Iris pigment epithelial cell (primary cell): ENCODE measurements at places on chromosomes 1 and 21.

DNA sequence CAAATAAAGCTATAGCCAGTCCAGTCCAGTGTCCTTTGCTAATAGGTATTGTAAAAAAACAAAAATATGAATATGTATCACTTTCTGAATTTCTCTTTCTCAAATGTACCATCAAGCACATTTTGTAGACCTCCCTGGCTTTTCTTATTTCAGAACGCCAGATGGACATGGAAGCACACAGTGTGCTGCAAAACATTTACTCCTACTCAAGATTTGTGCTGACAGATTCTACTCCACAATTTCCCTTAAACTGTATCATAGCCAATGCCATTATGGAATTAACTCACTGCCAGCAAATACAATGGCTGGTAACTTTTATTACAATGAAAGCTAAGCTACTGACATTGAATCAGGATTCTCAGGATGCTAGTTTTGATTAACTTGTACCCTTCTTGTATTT lies 30.8 kb upstream of the PLPPR4 start:
- DNase-seq, result no peak

DNA sequence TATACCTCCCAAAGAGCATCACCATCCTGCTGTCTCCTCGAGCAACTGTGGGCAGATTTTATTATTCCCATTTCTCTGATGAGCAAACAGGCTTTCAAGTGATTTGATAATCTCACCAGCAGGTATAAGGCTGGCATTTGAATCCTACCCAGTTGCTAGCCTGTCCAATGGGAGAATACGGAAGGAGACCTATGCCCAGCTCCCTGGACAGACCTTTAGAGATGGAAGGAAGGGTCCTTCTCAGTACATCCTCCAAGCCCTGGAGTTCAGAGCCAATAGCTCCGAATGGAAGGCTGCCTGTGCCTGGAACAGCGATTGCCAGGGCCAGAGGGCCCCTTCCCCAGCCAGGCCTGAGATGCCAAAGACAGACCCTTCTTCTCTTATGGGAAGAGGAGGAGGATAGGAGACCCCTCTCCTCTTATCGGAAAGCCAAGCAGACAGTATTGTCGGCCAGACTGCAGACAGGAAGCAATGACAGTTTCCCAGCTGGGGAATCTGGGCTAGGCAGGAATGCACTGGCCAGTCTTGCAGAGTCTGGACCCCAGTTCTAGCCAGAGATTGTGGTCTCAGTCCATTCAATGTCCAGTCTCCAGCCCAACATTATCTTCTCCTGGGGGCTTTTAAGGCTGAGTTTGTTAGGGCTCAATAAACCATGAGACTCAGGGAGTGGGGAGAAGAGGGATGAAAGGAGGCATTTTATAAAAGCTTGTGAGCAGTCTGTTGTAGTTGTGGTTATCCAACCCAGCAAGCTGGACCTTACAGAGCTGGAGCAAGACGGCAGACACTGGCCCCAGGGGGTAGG lies 2.0 kb downstream of the IFFO2 start:
- peak; percentile 51 for DNase-seq

DNA sequence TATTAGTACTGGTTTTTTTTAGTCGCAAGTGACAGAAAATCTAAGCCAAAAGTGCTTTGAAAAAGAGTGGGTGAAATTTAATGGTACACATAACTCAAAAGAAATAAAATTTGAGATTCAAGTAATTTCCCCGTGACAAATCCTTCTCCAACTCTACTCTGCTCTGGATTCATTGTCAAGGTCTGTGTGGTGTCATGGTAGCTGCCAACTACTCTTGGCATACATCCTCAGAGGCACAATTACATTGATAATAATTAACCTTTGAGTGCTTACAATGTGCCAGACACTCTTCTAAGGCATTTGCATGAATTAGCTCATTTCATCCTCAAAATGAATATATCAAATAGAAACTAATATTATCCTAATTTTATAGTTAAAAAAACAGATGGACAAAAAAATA lies 1153.9 kb upstream of the NCAM2 start:
- no peak for DNase-seq

DNA sequence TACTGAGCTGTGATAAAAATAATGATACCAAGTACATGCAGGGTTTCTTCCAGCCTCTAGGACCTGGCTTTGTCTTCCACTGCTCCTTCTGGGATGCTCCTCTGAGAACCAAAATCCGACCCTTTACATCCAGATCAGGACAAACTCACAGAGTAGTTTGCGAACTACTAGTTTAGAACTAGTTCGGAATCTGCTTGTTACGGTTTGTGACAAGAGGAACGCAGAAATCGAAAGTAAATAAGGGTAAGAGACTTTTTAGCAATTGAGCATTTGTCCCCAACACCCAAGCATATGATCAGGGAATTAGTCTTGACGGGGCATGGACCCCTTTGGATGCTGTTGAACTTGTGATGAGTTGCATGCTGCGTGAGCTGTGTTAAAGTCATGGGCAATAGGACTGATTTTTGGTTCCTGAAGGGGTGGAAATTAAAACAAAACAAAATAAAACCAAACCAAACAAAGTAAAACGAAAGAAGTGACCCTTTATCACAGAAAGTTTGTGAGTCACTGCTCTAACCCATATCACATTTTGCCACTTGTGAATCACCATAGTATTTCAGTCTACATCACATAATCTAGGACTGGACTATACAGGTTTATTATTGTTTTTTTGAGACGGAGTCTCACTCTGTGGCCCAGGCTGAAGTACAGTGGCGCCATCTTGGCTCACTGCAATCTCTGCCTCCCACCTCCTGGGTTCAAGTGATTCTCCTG lies 35.7 kb upstream of the ERRFI1 start:
- DNase-seq, result peak; percentile 82

DNA sequence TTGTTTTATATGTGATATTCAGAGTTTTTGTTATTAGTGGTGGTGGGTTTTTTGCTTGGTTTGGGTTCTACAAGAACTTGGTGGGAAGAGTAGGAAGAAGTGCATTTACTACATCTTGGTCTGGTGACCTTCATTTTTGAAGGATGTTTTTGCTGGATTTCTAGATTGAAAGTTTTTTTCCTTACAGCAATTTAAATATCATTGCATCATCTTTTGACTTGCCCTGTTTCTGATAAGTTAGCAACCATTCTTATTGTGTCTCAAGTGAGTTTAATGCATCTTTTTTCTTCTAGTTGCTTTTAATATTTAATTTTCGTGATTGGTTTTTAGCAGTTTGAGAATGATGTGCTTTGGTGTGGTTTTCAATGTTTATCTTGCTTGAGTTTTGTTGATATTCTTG lies 447.7 kb downstream of the DISC1 start:
- DNase-seq, result no peak

GRCh38 chr21:42539931-42540343 lies 26.3 kb downstream of the SLC37A1 start:
- no peak for DNase-seq

GRCh38 chr1:186498071-186498470 lies 37.2 kb upstream of the PDC start:
- DNase-seq, result no peak

DNA sequence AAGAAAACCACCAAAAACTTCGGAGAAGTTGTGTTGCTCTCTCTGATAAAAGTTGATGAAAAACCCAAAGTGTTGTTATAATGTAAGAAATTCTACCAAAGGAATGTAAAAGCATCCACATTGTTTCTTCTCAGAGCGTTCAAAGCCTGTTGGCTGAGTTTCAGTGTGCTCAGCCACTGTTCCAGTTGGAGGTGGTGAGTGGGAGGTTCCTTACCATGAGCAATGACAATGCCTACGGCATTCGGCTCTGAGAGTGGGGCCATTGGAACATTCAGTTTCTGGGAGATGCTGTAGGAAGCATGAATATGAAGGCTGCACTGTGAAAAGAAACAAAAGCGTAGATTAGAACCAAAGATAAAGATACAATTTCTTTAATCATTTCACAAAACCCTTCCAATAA lies 20.5 kb upstream of the MYBPHL start:
- no peak for DNase-seq

DNA sequence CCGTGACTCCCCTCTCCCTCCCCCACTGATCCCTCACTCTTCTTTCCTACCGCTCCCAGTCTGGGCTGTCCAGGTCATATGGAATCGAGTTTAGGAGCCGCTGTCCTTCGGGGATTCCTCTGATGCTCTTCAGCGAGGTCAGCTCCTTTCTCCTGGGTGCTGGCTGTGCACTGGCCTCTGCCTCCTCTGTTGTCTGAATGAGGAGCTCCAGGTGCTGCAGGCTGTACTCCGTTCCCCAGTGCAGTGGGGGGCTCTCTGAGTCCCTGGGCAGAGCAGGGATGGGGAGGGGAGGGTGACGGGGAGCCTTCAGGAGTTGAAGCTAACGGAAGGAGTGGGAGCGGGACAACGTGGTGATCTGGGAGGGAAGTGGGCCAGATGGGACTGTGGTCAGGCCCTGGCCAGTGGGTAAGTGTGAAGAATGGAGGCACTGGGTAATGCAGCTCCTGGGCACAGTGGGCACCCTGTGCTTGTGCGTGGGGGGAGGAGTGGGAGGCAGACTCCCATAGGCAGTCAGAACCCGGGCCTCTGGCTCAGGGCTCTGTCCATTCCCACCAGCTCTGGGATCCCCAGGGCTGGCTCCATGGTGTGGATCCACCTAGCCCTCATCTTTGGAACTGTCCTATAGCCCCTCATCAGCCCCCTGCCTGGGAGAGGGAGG lies 59.5 kb upstream of the TLR5 start:
- no peak for DNase-seq

DNA sequence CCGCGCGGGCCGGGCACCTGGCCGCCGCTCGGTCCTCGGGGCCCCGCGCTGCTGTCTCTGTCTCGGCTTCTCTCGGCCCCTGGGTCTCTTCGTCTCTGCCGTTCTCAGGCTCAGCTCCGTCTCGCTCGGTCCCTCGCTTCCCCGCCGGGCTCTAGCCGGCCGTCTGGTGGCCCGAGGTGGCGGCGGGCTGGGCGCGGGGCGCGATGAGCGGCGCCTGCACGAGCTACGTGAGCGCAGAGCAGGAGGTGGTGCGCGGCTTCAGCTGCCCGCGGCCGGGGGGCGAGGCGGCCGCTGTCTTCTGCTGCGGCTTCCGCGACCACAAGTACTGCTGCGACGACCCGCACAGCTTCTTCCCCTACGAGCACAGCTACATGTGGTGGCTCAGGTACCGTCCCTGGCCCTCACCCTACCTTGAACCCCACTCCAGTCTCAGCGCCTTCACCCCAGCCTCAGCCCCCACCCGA lies 355 bp downstream of the SHISAL2A start:
- DNase-seq, result no peak

DNA sequence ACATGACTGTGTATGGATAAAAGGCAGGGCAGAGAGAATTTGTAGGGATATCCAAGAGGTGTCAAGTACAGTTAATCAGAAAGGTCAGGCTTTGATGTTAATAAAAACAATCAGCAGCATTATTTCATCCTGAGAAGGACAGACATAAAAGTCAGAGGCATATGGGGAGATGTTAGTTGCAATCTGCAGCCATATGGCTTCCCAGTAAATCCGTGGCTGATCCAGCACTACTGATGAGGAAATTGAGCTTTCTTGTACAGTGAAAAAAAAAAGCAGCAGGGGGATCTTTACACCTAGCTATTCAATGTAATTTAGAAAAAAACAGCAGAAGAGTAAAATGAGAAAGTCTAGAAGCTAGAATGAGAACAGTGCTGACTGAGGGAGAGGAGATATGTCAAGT lies 2.2 kb upstream of the SPRR1B start:
- DNase-seq, result no peak

- DNase-seq, result no peak
These were observed 21.2 kb upstream of the MYOCOS start for GRCh38 chr1:171600862-171601261.

GRCh38 chr1:40404670-40405462 lies 31.3 kb downstream of the SMAP2 start:
- DNase-seq, result peak; percentile 77

DNA sequence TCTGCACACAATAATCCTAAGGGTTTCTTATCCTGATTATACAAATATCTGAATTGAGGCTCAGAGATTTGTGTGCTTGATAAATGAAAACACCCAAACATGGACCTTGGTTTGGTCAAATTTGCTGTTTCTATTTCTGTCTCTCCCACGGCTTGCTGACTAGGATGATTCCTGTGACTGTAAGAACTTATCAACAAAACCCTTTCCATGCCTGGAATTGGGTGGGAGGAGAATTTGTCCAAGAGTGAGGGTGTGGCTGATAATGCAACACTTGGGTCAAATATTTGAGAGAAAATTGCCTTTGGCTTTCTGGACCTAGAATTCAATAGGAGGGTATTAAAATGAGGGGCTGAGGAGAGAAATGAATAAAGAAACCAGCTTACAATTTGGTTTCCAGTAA lies 48.0 kb downstream of the RHBG start:
- DNase-seq, result no peak

GRCh38 chr21:36076878-36077655 lies 7.2 kb downstream of the CBR1 start:
- DNase-seq, result no peak

GRCh38 chr1:83527987-83528386 lies 470.9 kb downstream of the TTLL7 start:
- DNase-seq, result no peak

- DNase-seq, result no peak
These were observed 3.2 kb upstream of the KLHDC8A start for GRCh38 chr1:205359771-205360565.

DNA sequence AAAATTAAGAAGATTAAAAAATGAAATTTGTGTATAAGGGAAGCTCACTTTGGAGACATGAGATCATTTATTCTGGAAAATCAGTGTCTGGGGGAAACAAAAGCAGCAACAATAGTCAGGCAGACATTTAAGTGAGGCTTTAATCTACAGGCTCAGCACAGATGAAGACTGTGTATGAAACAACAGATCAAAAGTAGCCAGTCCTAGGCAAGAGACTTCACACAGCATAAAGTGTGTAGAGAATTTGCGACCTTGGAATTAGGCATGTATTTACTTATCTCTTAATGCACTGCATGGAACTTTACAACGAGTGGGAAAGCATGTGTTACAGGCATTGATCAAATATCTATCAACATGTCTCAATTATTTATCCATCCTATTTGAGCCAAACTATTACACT lies 1099.9 kb downstream of the PLA2G4A start:
- no peak for DNase-seq

- DNase-seq, result no peak
These were observed 7.2 kb downstream of the AGMAT start for GRCh38 chr1:15577691-15578090.

DNA sequence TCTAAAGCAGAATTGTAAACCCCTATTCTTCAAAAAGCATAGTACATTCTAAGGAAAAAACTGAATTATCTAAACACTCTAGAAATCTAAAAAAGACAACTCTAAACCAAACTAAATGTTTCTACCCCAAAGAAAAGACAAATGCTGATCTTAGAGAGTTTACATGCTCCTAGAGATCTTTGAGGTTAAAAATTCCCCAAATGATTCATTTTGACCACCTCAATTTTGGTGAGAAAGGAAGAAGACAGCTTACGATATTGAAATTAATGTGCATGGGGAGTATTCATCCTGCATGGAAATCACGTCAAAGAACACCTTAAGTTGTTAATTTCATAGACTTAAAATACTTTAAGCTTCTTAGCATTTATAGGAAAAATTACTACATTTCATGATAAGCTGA lies 377.8 kb upstream of the RUNX1 start:
- no peak for DNase-seq

- DNase-seq, result no peak
These were observed 75.2 kb upstream of the KCNA3 start for GRCh38 chr1:110749960-110750359.

GRCh38 chr1:74618974-74619373 lies 54.6 kb downstream of the ERICH3 start:
- DNase-seq, result no peak

- DNase-seq, result peak; percentile 78
These were observed 117.1 kb downstream of the FOXD2 start for GRCh38 chr1:47554901-47555300.

- DNase-seq, result no peak
These were observed 2.7 kb downstream of the SCYL3 start for GRCh38 chr1:169890761-169891538.

GRCh38 chr1:1839311-1839965 lies 51.4 kb downstream of the GNB1 start:
- no peak for DNase-seq
